ENCODE measurements at places on chromosomes 13 and 19.

GRCh38 chr19:2719920-2720776 is 1.0 kb downstream of the DIRAS1 start:
- no peak for DNase-seq

DNA sequence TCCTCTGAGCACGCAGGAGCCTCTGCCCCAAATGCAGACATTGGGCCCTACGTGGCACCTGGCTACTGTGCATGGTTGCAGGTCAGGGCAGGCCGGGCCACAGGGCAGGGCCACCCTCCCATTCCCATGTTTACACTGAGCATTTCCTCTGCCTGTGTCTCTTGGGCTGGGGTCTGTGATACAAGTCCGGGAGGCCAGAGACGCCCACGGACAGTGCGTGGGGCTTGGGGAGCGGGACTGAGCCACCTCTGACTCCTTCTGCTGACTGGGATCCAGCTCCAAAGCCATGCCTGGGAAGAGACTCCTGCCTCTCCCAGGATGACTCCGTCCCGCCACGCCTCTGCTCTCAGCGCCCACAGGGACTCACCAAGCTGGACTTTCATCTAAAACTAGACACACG is 18.8 kb downstream of the GAS6 start:
- no peak for DNase-seq

- no peak for DNase-seq
Observed at GRCh38 chr19:47272448-47273312, 2.0 kb upstream of the INAFM1 start.

GRCh38 chr13:27826379-27827353 is 34.4 kb downstream of the GSX1 start:
- no peak for DNase-seq

- no peak for DNase-seq
Observed at GRCh38 chr19:1472231-1473084, 6.6 kb downstream of the C19orf25 start.

DNA sequence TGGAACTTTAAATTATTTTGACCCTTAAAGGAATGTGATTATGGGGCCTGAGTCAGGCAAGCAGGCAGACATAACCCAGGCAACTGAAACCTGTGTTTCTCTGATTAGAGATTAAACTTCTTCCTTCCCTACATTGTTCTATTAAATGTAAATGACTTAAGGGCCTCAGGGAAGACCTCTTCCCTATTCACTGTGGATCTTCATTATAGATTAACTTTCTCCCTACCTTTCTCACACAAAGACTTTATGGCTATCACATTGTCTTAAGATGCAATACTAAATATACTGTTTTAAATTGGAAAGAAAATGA is 8.8 kb upstream of the METTL21C start:
- no peak for DNase-seq

- DNase-seq, result no peak
Observed at GRCh38 chr19:7328647-7329046, 20.1 kb upstream of the ARHGEF18 start.

GRCh38 chr19:1752009-1752756 is 1.1 kb upstream of the ONECUT3 start:
- DNase-seq, result no peak

DNA sequence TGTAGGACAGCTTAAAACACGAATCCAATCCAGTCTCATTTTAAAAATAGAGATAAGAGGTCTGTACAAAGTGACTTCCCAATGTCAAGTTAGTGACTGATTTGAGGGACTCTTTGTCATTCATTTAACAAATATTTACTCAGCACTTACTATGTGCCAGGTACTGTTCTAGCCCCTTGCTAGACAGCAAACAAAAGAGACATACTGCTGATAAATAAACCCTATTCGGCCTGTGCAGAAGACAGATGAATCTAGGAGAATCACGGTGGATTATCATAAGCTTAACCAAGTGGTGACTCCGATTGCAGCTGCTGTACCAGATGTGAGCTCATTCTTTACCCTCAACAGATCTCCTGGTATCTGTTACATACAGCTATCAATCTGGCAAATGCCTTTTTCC is 6.4 kb upstream of the ELF1 start:
- DNase-seq, result no peak

DNA sequence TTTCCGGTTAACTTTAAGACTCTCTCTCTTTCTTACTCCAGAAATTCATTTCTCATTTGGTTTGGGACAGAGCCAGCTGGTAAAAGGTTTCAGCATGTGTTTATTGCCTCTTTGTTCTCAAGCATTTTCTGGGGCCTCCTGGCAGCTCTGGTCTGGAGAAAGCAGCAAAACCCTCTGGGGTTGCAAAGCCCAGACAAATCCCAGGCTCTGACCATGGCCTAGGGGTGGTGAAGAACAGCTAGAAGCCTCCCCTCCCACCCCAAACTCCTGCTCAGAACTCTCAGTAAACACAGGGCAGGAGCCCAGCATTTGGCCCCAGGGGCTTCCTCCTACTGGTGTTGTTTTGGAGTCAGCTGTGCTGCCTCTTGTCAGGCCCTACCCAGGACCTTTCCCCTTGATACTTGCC is 124.2 kb upstream of the SERP2 start:
- no peak for DNase-seq

- DNase-seq, result no peak
Observed at GRCh38 chr13:30143666-30144400, 163.5 kb downstream of the KATNAL1 start.

DNA sequence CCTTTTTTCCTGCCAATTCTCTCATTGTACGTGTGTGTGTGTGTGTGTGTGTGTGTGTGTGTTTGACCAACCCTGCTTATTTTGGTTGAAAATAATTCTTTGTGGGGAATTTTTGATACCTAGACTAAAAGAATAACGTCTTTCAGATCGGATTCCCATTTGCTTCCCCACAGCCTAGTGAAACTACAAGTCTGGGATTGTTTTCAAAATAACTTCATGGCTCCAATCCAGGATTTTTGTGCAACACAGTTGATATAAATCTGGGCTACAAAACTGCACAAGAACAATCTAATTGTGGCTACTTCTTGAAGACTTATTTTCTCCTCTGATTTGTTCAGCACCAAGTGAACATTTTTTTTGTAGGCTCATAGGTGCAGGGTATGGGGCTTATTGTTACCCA is 332.8 kb upstream of the MIR17HG start:
- no peak for DNase-seq

- no peak for DNase-seq
Observed at GRCh38 chr13:29594710-29595379, 643 bp downstream of the SLC7A1 start.

- DNase-seq, result no peak
Observed at GRCh38 chr19:30596813-30597399, 224.7 kb downstream of the ZNF536 start.

DNA sequence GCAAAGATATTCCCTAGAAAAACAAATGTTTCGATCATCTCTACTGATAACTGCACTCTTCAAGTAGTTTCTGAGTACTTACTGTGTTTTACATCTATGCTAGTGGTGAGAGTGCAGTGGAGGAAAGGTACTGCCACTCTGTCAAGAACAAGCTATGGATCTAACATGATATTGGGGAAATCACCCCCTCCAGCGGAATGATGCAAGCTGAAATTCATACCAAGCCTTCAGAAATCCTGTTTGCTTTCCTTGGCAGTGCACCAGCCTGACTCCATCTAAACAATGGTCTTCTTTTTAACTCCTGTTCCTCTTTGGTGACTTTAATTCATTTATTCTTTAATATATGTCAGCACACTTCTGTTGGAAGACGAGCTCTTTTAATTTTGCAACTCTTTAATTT is 238.0 kb downstream of the PCDH9 start:
- DNase-seq, result no peak

- DNase-seq, result no peak
Observed at GRCh38 chr13:48158915-48159314, 64.0 kb upstream of the MED4 start.

GRCh38 chr13:39538816-39539790 is 63.9 kb downstream of the LHFPL6 start:
- DNase-seq, result peak; percentile 78

- no peak for DNase-seq
Observed at GRCh38 chr19:53037101-53038097, 7.1 kb upstream of the ERVV-2 start.

GRCh38 chr13:31846961-31847752 is 107.8 kb downstream of the RXFP2 start:
- no peak for DNase-seq

- DNase-seq, result no peak
Observed at GRCh38 chr13:32407854-32408253, 20.1 kb downstream of the N4BP2L1 start.

- no peak for DNase-seq
Observed at GRCh38 chr19:44737238-44738071, 11.1 kb upstream of the BCL3 start.

GRCh38 chr13:97403893-97404750 is 29.8 kb upstream of the RAP2A start:
- no peak for DNase-seq

DNA sequence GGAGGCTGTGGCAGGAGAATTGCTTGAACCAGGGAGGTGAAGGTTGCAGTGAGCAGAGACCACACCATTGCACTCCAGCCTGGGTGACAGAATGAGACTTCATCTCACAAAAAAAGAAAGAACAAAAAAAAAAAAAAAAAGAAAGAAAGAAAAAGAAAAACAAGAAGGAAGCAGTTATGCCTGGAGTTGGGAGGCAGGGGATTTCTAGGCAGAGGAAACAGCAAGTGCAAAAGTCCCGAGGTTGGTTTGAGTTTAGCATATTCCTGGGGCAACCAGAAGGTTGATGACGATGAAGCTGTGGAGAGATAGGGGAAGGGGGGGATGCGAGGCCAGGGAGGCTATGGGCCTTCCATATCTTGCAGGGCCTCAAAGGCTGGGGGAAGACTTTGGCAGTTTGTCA is 11.5 kb upstream of the EML2 start:
- no peak for DNase-seq

GRCh38 chr19:34428549-34429285 is 536 bp downstream of the UBA2 start:
- DNase-seq, result no peak

- DNase-seq, result no peak
Observed at GRCh38 chr13:42312817-42313431, 41.0 kb downstream of the AKAP11 start.

- no peak for DNase-seq
Observed at GRCh38 chr19:1244693-1245451, 3.3 kb downstream of the ATP5F1D start.

- no peak for DNase-seq
Observed at GRCh38 chr13:110134801-110135200, 172.2 kb downstream of the COL4A1 start.

DNA sequence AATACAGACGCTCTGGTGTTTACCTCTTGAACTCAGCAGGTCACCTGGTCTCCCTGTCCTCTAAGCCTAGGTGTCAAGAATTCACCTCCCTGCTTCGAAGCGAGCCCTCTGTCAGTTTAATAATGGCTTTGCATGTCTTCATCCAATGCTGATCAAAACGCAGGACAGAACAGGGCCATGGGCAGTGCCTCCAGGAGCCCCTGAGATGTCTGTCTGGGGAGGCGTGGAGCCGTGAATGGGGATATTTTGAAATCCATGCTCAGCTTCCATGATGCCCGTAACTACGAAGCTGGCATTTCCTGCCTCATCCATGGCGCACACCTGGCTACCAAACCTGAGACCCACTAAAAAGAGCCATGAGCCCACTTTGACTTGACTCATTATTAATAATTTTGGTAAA is 113.7 kb downstream of the RAB20 start:
- DNase-seq, result no peak

GRCh38 chr13:48346583-48346982 is 43.0 kb downstream of the RB1 start:
- DNase-seq, result no peak

DNA sequence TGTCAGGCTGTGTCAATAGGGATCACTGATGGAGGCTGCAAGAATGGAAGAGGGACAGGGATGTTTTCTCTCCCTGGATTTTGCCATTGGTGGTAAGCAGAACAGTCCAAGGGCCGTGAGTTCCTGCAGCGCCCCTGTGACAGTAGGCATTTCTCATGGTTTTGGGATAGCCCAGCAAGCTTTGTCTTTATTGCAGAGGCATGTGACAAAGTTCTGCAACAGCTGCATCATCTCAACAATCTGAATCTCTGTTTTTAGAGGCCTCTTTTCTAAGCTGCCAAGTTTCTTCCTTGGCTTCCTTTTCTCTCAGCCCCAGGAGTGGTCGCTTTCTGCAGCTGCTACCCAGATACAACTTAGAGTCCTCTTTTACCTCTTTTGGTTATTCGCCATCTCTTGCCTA is 95.7 kb upstream of the TSHZ3 start:
- no peak for DNase-seq

GRCh38 chr19:38850976-38851621 is 1.3 kb upstream of the HNRNPL start:
- DNase-seq, result no peak

DNA sequence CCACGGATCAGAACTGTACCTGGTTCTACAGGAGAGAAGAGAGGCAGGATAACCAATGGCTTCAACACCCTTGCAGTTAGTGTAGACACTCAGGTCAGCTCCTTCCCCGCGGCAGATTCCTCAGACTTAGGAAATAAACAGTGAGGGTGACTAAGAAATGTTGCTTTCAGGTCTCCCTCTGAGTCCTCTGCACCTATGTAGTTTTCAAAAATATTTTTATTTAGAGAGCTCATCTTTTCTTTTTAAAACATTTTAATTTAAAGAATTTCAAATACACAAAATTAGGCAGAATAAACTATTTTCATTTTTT is 195.2 kb downstream of the KLF12 start:
- no peak for DNase-seq

GRCh38 chr13:109200556-109200955 is 571.1 kb downstream of the MYO16 start:
- no peak for DNase-seq

DNA sequence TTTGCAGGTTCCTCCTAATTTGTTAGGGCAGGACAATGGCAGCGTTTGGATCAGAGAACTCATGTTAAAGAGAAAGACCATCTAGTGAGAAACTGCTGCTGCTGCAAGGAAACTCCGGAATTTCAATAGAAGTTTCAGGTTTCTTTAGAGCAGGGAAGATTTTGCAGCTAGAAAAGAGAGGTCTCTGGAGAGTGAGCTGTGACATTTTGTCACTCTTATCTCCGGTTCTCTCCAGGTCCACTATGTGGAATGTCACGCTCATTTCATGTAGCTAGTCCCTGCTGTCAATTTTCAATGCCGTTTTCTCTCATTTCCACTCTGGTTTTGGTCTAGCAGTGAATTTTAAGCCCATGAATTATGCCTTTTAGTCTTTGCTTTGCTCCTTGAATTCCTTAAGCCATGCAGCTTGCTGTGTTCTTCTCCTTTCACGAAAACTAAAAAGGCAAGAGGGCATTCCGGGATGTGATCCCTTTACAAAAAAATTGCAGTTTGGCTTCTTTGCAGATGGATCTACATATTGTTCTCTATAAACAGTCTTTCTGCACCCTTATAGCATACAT is 46.7 kb upstream of the POSTN start:
- no peak for DNase-seq

- DNase-seq, result no peak
Observed at GRCh38 chr13:95222733-95223018, 78.6 kb downstream of the ABCC4 start.

GRCh38 chr19:1131718-1132551 is 28.1 kb downstream of the GPX4 start:
- no peak for DNase-seq

DNA sequence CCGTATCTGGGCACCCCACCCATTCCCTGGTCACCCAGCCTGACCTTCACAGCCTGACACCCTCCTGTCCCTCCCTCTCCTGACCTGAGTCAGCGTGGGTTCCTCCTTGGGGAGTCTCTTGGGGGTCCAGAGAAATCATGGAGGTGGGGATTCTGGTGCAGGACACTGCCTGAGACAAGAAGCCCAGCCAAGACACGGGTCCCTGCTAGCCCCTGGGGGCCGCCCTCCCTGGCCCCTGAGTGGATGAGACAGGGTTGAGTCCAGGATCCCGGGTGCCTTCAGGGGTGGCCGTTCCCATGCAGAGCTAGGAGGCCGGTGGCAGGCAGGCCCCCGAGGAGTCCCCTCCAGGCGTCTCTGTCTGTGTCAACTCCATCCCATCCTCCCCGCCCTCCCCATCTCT is 1.6 kb downstream of the MAP2K7 start:
- DNase-seq, result no peak
